SW480 (cell line): ENCODE measurements at places on chromosomes 13 and 19.

GRCh38 chr19:17999684-18000479 is 8.1 kb upstream of the ARRDC2 start:
- no peak for DNase-seq

GRCh38 chr19:10102787-10103236 is 334 bp upstream of the ANGPTL6 start:
- no peak for DNase-seq

GRCh38 chr19:42252365-42253244 is 2.3 kb downstream of the ERF start:
- no peak for DNase-seq

GRCh38 chr19:51541458-51542357 is 10.2 kb upstream of the SIGLEC6 start:
- DNase-seq = no peak

DNA sequence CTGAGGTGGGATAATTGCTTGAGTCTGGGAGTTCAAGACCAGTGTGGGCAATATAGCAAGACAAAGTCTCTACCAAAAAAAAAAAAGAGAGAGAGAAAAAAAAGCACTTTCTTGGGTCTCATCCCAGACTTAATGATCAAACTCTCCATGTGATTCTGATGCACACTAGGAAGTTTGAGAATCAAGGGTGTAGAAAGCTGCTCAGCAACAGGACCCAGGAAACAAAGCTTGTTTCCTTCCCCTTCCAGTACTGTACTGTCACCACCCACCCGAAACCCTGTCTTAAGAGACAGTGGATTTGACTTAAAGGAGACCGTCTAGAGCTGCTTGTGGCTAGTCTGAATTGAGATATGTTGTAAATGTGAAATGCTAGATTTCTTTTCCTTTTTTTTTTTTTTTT is 5.8 kb downstream of the MISP3 start:
- no peak for DNase-seq

DNA sequence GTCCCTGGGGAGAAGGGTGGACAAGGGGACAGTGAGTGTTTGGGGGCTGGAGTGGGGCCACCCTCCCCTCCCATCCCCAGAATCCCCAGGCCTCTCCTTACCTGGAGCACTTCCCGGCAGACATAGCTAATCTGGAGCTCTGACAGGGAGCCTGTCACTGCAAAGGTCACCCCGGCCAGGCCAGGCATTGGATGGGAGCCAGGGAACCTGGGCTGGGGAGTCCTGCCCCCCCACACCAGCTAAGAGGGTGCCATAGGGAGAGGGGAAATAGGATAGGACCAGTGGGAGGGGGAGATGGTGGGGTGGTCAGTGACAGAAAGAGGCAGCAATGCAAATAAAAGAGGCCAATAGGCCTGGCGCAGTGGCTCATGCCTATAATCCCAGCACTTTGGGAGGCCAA is 3.5 kb downstream of the MAP4K1 start:
- no peak for DNase-seq

DNA sequence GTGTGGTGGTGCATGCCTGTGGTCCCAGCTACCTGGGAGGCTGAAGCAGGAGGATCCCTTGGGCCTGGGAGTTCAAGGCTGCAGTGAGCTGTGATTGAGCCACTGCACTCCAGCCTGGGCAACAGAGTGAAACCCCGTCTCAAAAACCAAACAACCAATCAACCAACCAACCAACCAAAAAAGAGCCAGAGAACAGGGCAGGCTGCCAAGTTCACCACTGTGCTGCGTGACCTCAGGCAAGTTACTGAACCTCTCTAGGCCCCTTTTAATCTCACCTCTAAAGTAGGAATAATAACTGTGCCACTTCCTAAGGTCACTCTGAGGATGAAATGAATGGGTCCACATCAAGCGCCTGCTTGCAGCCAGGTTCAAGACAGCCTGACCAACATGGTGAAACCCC is 16.9 kb downstream of the TJP3 start:
- no peak for DNase-seq

DNA sequence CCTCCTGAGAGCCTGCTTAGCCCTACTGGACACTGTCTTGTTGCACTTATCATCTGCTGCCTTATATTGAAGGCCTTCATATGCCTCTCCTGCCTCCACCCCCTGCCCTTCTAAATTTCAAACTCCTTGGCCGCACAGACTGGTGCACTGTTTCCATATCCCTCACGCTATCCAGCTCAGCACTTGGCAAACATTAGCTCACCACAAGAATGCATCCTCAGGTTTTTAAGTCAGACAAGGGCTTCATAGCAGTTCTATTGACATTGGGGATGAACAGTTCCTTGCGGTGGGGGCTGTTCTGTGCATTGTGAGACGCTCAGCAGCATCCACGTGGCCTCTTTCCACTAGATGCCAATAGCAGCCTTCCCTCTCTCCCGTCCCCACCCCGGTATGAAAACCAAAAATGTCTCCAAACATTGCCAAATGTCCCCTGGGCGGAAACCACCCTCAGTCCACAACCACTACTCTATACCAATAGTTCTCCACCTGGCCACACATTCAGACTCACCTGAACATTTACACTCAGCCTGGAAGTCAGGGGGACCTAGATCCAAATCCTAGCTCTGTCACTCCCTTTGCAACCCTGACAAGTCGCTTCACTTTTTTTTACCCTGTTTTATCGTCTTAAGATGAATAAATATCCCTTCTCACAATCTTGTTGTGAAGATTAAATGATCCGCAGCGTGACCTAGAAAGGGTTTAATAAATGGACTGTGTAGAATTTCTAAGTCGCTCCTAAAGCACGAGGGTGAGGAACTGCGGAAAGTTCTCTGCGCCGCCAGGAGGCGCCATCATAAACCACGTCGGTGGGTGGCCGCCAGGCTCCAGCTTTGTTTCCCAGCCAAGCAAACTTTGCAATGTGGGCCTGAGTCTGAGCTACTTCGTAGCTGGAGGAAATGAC is 3.6 kb upstream of the CEACAM3 start:
- peak; percentile 48 for DNase-seq

- DNase-seq = no peak
These were observed 11.9 kb downstream of the GAS6 start for GRCh38 chr13:113851826-113852535.

- no peak for DNase-seq
These were observed 5.9 kb upstream of the FBN3 start for GRCh38 chr19:8155318-8155717.

GRCh38 chr13:84413016-84413415 is 530.7 kb upstream of the SLITRK1 start:
- no peak for DNase-seq

- DNase-seq = no peak
These were observed 56.0 kb upstream of the RGCC start for GRCh38 chr13:41401366-41401765.

DNA sequence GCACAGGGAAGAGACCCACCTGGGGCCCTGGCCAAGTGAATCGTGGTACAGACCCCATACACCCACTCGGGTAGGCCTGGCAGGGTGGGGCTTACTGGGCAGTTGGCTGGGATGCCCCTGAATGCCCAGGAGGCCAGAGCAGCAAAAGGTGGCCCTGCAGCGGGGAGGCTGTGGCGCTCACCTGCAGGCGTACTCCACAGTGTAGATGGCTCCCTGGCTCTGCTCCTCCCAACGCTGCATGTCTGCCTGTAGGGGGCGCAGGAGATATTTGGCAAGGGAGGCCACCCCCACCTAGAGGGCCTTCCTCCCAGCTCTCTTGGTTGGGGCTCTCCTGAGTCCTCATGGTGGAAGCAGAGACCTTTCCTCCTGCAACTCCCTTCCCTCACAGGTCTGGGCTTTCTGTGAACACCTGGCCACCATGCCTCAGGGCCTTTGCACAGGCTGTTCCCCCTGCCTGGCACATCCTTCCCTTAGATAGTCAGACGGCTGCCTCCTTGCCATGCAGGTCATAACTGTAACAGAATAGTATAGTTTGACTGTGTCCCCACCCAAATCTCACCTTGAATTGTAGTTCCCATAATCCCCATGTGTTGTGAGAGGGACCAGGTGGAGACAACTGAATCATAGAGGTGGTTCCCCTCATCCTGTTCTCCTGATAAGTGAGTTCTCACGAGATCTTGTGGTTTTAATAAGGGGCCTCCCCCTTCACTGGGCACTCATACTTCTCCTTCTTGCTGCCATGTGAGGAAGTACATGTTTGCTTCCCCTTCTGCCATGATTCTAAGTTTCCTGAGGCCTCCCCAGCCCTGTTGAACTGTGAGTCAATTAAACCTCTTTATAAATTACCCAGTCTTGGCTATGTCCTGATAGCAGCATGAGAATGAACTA is 5.9 kb downstream of the BORCS8 start:
- peak; percentile 54 for DNase-seq

- DNase-seq = peak; percentile 81
These were observed 792 bp upstream of the LENG8 start for GRCh38 chr19:54448040-54448773.

DNA sequence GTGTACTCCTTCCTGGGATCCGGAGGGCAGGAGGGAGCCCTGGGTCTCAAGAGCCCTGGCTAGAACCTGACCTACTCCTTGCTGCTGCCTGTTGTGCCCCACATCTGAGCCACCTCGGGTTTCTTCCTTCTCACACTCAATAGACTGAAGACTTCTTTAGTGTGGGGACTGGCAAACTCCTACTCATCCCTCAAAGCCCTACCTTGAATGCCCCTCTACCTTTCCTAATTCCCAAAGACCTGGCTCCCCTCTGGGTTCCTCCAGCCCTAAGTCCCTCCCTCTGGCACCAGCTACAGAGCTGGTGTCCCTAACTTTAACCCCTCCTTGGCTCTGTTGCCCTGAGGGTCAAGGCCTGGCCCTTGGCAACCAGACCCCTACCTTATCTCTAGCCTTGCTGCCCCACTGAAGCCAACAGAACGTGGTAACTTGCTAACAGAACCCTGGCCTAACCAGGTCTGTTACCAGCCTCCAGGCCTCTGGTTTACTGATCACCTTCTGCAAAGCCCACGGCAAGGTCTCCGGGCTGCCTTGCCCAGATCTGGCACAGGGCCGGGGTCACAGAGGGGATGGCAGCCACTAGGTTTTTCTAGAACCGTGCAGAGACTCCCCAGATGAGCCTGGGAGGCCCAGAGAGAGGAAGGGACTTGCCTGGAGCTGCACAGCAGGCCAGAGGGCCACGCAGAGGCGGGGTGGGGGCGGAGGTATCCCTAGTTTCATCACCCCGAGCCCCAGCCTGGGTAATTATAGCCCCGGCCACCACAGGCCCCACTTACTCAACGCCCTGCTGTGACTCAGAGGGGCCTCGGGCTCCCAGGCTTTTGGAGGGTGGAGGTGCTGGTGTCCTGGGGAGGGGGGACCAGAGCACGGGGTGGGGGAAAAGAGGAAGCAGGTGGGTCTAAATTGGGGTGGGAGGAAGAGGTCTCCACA is 15.3 kb downstream of the ZBTB7A start:
- DNase-seq = peak; percentile 69

GRCh38 chr13:51832471-51833152 is 12.4 kb downstream of the TMEM272 start:
- peak; percentile 24 for DNase-seq

GRCh38 chr19:23439623-23440022 is 44.4 kb upstream of the ZNF91 start:
- DNase-seq = no peak

DNA sequence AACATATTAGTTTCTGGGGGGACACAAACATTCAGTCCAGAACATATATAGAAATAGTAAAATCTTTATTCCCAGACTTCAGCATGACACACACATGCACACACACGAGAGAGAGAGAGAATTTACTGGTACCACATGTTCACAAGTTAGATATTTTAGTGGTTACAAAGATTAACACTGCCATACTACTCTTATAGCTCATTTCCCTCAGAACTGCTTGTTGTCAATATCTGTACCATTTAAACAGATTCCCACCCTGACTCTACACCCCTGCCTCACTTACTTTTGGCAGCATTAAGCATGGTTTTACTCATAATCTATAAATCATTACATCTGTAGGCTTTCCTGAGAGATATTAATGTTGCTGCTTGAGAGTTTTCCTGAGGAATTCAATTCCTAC is 524.7 kb upstream of the HTR2A start:
- DNase-seq = no peak

GRCh38 chr13:30652746-30653386 is 35.1 kb downstream of the USPL1 start:
- DNase-seq = no peak

- DNase-seq = no peak
These were observed 15.8 kb upstream of the NPAS1 start for GRCh38 chr19:47003611-47004465.

GRCh38 chr13:30045916-30046704 is 195.7 kb upstream of the UBL3 start:
- DNase-seq = no peak

DNA sequence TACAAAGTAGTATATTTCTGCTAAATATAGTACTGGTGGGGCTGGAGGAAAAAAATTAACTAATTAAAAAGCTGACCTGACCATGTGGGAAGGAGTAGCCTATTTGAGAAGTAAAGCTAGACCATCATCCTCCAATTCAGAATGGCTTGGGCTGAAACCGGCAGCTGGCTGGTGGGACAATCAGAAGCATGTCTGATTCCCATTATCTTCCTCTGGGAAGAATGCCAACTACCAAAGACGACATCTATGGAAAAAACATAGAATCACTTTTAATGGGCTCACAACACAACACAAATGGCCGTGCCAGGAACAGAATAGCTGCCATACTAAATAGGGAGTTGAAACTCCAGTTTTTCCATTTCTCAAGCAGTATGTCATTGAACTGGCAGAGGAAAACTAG is 120.4 kb upstream of the FREM2 start:
- no peak for DNase-seq

DNA sequence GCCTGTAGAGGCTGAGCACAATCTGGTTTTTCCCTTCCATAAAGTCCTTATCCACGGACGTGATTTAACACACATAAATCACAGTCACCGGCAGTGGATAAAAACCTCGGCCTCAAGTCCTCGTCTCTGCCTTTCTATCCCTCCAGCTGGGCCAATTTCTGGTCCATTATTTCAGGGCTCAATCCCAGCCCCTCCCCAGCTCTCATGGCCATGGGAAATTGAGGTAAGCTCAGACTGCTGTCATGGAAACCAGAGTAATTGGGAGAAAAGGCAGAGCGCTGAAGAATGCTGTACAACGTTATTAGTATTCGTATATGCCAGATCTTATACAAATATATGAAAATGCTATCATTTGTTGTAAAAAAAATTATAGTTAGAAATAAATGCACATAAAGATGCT is 86.2 kb upstream of the USP29 start:
- DNase-seq = no peak

GRCh38 chr13:113023694-113024430 is 54.8 kb downstream of the MCF2L start:
- DNase-seq = no peak

- DNase-seq = no peak
These were observed 12.3 kb downstream of the KCNN4 start for GRCh38 chr19:43768273-43769050.

DNA sequence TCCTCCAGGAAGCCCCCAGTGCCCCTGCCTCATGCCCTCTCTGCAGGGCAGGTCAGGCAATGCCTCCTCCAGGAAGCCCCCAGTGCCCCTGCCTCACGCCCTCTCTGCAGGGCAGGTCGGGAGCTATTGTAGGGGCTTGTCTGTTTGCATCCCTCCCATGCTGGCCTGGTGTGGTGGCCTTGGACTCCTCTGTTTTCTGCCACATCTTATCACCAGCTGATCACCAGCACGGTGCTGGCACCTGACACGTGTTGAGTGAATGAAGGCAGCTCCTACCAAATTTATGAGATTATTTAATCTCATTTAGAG is 51.5 kb upstream of the C13orf46 start:
- DNase-seq = no peak

GRCh38 chr19:29448046-29448445 is 77.7 kb upstream of the VSTM2B start:
- no peak for DNase-seq

- peak; percentile 79 for DNase-seq
These were observed 3.6 kb downstream of the CD37 start for GRCh38 chr19:49338691-49339300.

- no peak for DNase-seq
These were observed 530.0 kb upstream of the ARGLU1 start for GRCh38 chr13:107097916-107098315.
